Kidney epithelial cell (primary cell): ENCODE measurements at places on chromosomes 16 and 17. TPM values are rescaled to one million over a fixed set of nuclear protein-coding genes. Genes with fewer than 3 reads are reported as not detected.

DNA sequence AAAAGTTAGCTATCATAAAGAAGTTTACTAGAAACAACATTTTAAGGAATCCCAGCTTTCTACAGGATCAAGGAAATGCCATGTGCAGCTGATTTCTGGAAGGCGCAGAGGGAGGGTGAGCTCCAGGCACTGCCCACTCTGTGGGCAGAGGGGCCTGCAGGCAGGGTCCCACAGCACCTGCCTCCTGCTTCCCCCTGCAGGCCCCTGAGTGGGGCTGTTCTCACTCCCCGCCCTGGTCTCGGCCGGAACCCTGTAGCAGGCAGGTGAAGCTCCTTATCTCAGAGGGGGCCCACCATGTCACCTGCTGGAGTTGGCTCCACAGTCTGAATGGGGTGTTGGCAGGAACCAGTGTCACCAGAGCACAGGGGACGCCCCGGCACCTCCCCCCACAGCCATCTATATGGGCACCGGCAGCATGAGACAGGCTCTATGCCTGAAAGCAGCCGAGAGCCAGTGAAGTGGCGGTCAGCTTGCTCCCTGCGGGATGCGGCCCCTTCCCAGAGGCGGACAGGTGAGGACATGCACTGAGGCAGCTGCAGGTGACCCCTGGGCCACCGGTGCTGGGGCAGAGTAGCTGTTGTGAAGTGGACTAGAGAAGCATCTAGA lies 47.6 kb upstream of the FASN start:
- DNase-seq, result no peak

Gene TAT
- 0.07 TPM in 1 of 2 replicates, not detected in the other for total RNA-seq

- peak; percentile 94 for DNase-seq
Observed at GRCh38 chr16:57341441-57342303, 16.9 kb upstream of the CCL22 start.

Gene TEDC2
- 12.0 and 14.2 TPM in 2 replicates for total RNA-seq

Gene NUTF2
- total RNA-seq, result 156 and 287 TPM in 2 replicates

GRCh38 chr16:72286936-72287620 lies 115.1 kb upstream of the PMFBP1 start:
- no peak for DNase-seq

GRCh38 chr17:42124256-42124655 lies 1.7 kb downstream of the HSPB9 start:
- DNase-seq, result no peak

- DNase-seq, result no peak
Observed at GRCh38 chr16:12436201-12436657, 367.5 kb downstream of the CPPED1 start.

DNA sequence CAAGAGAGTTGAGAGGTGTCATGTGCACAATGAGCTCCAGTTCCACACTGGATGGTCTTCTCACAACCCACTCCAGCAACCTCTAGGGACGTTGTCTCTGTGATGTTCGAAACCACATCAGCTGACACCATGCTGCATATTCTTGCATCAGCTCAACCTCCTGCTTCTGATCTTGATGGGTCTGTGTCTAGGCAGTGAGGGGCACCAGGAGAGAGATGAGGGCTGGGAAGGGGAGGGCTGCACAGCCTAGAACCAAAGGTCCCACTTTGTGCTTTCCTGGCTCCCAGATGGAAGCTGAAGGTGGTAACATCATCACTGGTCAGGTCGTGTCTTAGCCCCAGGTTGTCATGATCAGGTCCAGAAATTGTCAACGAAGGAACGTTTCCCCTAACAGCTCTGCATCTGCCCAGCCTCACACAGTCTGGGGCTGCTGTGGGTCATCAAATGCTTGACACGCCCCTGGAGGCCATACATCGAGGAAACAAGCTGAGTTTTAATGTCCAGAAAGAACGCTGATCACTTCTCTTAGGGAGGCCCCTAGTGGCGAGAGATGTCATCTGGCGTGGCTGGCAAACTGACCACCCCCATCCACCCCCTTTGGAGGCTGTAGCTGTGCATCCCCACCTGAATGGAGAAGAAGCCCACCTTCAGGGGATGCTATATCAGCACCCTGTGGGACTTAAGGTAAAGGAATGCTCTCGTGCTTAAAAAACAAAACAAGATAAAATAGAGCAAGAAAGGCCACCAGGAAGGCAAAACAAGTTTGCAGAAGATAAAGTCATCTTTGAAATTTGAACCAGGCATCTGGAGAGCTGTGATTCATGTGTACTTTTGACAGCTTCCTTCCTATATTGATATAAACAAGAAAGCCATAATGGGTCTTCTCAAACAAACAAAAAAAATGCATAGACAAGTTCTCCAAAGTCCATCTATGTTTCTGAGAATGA lies 58.3 kb downstream of the WIPI1 start:
- DNase-seq, result no peak

- no peak for DNase-seq
Observed at GRCh38 chr16:54031107-54031760, 255.4 kb downstream of the IRX3 start.

DNA sequence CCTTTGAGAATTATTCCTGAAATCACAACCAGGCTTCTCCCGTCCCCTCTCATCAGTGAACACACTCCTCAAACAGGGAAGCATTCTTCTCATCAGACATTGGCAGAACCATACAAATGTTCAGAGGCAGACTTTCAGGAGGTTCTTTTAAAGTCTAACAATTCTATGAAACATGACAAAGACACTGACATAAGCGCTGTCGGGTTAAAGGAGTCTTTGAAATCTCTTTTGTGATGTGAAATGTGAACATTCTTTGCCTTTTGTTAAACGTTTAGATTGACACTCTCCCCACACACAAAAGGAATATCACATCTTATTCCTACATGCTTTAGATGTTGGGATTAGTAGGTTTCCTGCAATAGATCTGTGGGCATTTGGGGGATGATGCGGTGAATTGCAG lies 63.9 kb downstream of the NETO2 start:
- no peak for DNase-seq

GRCh38 chr17:17280613-17281549 lies at the start of gene COPS3:
Gene COPS3 (minus strand): TSS chr17:17281246. CDS start chr17:17281186, 60 bp downstream.
- DNase-seq, result peak; percentile 93

DNA sequence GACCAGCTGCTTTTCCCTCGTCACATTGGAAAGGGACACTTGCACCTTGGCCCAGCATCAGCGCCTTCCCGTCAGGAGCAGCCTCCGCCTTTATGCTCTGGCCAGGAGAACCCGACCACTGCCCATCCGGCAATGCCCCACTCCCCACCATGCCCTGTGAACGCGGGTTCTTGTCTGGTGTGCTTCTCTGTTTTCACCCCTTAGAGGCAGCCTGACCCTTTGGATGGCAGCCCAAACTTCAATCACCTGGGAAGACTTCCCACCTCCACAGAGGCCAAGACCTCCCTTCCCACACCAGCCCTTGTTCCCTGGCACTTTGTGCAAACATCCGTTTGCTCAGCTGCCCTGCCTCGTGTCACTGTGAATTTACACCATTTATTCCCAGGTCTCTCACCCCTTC lies 87.0 kb downstream of the DNAH17 start:
- DNase-seq, result no peak

GRCh38 chr16:1433756-1434155 lies 2.9 kb downstream of the PERCC1 start:
- DNase-seq, result no peak

- DNase-seq, result no peak
Observed at GRCh38 chr17:3035968-3036280, 27.5 kb downstream of the OR1D5 start.

Gene TLCD1
- total RNA-seq, result 4.7 and 5.1 TPM in 2 replicates

Gene CCL1
- total RNA-seq, result not detected in 2 replicates

DNA sequence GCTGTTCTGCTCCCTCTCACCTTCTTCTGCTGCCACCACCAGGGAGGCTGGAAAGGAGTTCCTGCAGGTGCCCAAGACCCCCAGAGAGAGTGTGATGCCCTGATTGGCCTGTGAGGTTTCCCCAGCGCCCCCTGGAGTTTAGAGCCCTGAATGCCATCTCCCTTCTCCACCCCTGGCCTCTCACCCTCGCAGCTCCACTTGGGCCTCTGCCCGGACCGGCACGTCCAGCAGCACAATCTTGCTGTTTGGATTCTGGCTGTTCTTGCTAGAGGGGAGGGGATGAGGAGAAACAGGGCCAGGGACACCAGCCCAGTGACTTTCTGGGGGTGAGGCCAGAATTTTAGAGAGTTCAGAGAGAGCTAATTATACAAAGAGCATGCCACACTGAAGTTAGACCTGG lies 12.5 kb upstream of the FAM171A2 start:
- DNase-seq, result no peak

GRCh38 chr16:3012246-3012645 lies 477 bp upstream of the CLDN9 start:
- no peak for DNase-seq

Gene CRYM
- total RNA-seq, result 0.96 and 2.0 TPM in 2 replicates

- DNase-seq, result no peak
Observed at GRCh38 chr16:13961099-13961811, 41.3 kb downstream of the ERCC4 start.

DNA sequence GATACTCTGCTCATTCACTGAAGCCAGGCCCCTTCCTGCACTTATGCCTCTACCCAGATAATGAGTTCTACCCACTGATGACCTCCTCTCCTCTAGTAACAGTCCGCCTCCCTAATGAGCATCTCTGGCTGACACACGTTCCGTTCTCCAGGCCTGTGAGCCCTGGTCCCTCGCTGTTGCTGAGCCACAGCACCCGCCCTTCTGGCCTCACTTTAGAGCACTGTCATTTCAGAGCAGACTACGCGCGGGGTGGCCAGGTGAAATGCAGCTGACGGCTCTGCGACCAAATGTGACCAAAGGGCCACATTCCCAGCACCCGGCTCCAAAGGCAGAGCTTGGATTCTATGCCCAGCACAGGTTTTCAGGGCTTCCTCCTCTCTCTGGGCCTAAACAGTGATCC lies 13.8 kb downstream of the PSMD3 start:
- DNase-seq, result no peak

Gene PLA2G10
- not detected in 2 replicates for total RNA-seq

Gene MT1E
- total RNA-seq, result 75.8 and 110 TPM in 2 replicates

Gene TLCD2
- 1.8 and 1.9 TPM in 2 replicates for total RNA-seq

- DNase-seq, result peak; percentile 32
Observed at GRCh38 chr16:10738231-10739077, 5.2 kb upstream of the NUBP1 start.

Gene ZNF594
- total RNA-seq, result 9.4 and 10.5 TPM in 2 replicates

DNA sequence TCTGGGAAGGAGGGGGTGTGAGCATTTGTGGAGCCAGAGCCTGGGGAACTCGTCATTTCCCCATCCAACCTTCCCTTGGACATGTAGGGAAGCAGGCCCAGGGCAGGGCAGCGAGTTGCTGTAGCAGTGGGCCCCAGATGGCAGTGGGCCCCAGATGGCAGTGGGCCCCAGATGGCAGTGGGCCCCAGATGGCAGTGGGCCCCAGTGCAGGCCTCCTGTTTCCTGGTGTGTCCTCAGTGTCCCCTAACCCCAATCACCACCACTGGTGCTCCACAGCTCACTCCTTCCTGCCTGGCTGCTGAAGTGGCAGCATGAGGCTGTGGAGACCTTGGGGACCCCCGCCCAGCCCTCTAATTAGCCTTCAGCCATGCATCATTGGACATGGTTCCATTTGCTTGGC lies 4.5 kb downstream of the KCNJ12 start:
- no peak for DNase-seq

DNA sequence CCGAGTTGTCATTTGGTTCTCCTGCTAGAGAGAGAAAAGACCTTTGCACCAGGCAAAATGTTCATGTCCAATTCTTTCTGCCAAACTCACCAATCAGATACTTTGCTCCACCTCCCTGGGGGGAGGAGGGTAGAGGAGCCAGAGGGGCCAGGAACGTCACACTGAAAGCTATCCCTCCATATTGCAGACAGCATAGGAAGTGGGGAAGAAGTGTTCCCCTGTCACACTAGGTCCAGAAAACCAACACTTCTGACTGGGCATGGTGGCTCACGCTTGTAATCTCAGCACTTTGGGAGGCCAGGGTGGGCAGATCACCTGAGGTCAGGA lies 9.5 kb downstream of the HSD17B2 start:
- no peak for DNase-seq

Gene PPY
- not detected in 2 replicates for total RNA-seq

DNA sequence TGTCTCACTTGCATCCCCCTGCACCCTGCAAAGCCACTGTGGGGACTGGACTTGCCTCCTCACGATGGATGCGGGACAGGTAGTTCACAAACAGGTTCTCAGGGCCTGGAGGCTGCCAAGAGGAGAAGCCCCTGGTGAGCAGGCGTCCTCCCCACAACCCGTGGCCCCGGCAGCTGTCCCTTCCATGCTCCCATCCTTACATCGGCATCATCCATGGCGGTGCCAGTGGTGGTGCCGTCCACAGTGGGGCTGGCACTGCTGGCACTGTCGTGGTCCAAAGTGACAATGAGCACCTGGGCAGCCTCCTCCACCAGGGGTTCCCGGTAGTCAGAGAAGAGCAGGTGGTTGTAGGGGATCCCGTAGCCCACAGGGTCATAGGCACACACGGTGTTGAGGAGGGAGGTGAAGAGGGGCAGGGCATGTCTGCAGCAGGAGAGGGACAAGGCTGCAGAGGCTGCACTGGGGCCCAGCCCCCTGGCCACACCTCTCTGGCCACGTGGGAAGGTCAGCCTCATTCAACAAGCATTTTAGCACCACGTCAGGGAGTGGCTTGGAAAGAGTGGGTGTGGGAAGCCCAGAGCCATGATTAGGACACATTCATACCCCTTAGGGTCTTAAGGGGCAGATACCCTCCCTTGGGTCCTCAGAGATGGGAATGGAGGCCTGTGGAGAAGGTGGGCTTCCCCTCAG lies 12.6 kb downstream of the HID1 start:
- DNase-seq, result no peak

GRCh38 chr16:70391881-70392481 lies 45.3 kb downstream of the DDX19A start:
- DNase-seq, result no peak

GRCh38 chr16:2086106-2086742 lies 38.4 kb downstream of the TSC2 start:
- DNase-seq, result no peak
